ENCODE measurements at places on chromosomes 12 and 14.

- no peak for ATAC-seq
Observed at GRCh38 chr12:2509137-2509536, 285.6 kb upstream of the FKBP4 start.

- no peak for ATAC-seq
Observed at GRCh38 chr12:120483621-120484020, 12.3 kb upstream of the DYNLL1 start.

GRCh38 chr14:93430315-93431035 is at the start of gene UNC79:
TSS of gene UNC79 (plus strand) at chr14:93430939. CDS start at chr14:93431030, 91 bp downstream.
- ATAC-seq, result no peak

GRCh38 chr14:79165471-79166090 is 995.4 kb downstream of the NRXN3 start:
- ATAC-seq, result no peak

DNA sequence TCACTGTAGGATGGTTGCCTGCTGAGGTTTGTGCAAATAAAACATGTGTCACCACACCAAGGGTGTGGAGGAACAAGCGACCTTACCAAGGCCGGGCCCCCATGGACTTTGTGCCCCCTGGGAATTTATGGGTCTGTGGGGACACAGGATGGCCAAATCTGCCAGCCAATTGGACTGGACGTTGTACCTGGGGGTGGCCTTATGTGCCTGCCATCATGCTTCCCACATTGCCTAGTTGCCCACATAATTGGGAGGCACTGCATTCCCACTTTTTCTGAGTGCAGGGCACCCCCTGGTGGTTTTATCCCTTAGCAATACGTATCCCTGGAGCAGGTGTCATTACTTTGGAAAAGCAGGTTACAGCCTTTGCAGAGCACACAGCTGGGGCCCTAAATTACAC is 92.6 kb upstream of the TMPO start:
- ATAC-seq, result no peak

DNA sequence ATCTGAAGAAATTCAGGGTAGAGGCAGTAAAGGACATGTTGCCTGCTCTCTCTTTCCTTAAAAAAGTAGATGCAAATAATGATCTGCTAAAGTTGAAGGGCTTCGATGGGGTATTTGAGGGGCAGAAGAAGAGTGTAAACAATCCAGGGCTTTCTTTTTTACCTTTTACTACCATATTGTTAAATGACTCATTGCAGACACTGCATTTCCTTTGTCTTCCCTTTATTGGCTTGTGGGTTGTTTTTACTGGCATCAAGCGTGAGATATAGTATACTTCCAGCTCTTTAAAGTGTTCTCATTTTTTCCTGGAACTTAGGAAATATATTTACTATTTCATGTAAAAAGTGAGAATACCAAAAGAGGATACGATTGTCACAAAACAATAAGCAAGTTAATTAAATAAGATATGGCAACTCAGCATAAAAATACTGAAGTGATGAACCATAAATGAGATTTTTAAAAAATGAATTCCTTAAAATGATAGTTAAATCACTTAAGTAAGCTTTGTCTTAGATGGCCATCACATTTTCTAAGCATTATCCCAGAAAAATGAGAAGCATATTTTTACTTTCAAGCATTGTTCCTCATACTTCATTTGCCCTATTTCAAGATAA is 72.3 kb upstream of the KRAS start:
- ATAC-seq, result no peak

GRCh38 chr12:48690990-48691389 is 9.0 kb upstream of the KANSL2 start:
- no peak for ATAC-seq

GRCh38 chr14:101635749-101636560 is 74.7 kb downstream of the DIO3 start:
- peak; percentile 90 for ATAC-seq

DNA sequence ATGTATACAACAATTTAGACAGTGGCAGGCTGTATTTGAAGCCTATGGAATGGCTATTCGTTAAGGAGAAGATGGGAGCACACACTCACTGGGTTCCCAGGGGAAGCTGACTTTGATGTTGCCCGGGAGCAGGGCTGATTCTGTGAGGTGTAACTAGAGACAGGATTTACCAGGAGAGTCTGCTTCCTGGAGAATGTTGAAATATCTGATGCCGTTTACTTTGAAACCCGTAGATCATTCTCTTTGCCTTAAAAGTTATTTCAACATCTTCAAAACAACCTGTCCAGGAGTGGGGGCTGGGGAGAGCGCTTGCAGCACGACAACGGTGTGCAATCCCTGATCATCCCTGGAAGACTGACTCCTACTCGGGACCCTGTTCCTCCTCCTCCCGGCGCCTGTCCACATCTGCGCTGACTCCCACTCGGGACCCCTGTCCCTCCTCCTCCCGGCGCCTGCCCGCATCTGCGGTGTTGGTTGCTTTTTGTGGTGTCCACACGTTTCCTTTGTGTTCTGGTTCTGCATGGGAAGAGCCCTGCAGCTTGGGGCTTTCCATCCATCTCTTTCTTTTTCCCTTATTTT is 72.6 kb downstream of the AACS start:
- no peak for ATAC-seq

DNA sequence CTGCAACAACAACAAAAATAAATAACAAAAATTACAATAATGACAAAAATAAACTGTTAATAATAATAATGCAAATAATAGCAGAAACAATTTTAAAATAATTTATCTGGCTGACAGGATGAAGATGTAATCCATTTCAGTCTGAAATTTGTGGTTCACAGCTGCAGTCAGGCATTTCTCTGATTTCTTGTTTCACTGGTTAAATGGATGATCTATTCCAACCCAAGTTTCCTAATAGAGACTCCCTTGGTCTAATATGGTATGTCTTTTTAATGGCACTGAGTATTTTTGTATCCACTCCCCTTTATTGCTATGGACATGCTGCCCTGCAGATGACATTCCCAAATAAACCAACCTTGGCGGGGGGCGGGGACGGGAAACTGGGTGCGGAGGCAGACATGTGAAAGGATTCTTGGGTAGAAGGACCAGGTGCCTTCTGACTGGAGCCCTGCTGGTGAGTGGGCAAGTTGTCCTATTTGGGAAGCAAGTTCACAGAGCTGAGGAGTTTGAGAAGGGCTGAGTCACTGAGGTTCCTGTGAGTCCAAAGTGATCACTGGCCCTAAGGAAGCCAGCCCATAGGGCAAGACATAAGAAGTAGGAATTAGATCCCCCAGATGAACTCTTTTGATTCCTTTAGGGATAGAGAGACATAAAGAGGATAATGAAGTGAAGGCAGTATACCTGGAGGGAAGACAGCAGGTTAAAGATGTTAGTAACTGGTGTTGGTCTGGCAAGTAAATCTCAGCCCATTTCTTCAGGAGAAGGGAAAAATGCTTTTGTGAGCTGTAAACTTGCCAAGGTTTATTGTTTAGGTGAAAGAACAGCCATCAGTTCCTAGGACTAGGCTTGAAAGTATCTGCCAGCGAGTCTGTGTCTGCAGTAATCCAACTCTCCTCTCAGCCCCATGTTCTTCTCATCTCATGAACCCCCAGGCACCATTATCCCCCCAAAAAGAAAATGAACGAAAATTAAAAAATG is 14.5 kb downstream of the FOXG1 start:
- ATAC-seq, result no peak

- no peak for ATAC-seq
Observed at GRCh38 chr14:83975841-83976770, 1553.8 kb upstream of the FLRT2 start.

DNA sequence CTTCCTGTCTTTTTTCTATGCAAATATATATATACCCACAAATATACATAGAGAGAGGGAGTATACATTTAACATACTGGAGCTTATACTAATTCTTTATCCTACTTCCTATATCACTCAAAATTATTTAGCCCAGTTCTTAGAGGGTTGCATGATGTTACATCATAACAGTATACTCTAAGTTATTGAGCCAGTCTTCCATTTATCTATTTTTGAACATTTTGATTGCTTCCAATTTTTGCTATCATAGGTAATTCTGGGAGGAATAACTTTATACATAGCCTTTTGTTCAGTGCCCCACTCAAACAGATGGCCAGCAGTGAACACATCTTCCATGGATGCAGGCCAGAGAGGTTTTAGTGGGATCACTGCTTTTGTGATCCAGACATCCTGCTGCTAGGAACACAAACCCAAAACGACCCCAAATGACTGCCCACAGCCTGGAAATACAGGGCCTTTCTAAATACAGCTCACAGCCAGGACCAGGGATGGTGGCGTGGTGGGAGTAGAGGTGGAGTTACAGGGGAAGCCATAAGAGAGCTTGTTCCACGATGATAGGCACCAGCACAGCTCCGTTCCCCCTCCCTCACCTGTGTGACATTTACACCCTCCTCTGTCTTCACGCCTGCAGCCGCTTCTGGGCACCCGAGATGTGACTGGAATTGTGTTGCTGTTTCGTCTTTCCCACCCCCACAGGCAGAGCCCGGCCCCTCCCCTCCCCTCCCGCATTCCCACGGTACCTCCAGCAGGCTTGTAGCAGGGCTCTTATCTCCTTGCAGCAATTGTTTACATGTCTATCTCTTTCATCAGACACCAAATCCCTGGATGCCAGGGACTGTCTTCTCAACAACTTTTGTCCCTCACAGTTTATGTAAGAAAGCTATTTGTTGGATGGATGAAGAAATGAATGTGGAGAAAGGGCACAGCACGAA is 30.7 kb upstream of the HDAC7 start:
- no peak for ATAC-seq

DNA sequence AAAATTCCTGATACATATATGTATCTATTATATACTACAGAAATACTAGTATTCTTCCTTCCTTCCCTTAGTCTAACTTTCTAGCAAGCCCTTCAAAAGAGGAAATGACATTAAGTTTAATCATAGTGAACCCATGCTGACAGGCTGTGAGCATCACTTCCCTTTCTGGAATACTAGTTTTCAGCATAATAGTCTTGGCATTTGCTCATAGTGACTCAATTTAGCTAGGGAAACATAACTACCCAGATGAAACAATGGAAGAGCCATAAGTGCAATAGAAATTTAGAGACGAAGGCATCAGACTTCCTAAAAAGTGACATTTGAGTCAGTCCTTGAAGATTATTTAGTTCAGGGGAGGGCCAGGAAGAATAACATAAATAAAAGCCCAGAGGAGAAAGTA is 184.5 kb upstream of the CRY1 start:
- peak; percentile 50 for ATAC-seq

Data from stimulated activated memory B cell treated with anti-CD40 and anti-IgM and Interleukin-4, amounts not matched to agents 10 μg/mL and 1 μg/mL and 100 μg/mL, for 72 hours (primary cell).